ENCODE measurements at places on chromosomes 5 and 9.

DNA sequence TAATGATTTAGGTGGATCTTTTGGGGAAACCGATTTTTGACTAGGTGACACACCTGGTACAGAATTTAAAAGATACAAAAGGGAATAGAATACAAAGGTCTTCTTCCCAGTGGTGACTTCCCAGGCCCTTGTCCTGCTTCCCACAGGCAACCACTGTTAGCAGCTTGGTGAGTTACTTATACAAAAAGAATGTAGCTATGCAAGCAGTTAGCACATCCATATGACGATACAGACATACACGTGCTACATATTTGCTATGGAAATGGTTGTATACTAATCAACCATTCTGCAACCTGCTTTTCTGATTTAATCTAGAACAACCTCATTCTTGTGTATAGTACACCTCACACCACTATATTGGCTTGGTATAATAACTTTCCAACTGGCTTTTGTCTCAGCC is 51.0 kb downstream of the OTULIN start:
- no peak for DNase-seq

DNA sequence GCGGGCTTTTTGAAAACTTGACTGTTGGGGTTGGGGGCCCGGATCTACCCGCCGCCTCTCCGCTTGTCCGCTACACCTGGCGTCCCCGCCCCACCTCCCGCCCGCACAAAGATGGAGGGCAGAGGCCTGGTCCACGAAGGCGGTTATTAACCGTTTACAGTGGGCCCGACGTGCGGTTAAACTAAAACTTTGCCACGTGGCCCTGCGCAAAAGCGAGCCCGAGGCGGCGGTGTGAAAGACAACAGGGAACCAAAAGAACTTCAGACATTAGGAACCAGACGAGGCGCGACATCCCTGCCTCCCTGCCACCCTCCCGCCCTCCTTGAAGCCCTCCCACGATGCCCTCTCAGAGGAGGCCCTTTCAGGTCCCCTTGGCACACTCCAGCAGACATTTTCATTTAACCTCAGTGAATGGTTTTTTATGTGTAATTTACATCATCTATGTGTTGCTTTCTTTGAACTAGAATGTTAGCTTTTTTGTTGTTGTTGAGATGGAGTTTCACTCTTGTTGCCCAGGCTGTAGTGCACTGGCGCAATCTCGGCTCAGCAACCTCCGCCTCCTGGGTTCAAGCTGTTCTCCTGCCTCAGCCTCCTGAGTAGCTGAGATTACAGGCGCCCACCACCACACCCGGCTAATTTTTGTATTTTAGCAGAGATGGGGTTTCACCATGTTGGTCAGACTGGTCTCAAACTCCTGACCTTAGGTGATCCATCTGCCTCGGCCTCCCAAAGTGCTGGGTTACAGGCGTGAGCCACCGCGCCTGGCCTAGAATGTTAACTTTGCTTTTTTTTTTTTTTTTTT is 999 bp upstream of the HNRNPA0 start:
- no peak for DNase-seq

- no peak for DNase-seq
These were observed 4.3 kb upstream of the ZNF510 start for GRCh38 chr9:96782235-96782634.

- no peak for DNase-seq
These were observed 70.5 kb downstream of the PIK3R1 start for GRCh38 chr5:68285851-68286611.

DNA sequence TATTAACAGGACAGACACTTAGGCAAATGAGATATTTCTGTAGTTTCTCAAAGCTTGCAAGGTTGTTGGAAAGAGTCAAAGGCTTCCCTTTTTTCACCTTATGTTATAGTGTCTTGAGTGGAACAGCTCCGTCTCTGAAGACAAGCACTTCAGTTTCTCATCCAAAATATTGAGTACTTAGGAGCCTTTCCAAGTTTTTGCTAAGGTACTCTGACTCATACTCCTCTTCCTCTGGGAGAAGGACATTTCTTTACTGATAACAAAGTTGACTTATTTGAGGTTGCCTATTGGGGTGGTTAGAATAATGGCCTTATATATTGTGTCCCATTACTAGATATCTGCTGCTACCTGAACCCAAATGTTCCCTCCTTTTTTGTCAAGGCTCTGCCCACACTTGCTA is 869.6 kb downstream of the MAT2B start:
- no peak for DNase-seq

- DNase-seq = no peak
These were observed 203.2 kb downstream of the RAB3C start for GRCh38 chr5:58786035-58786434.

GRCh38 chr5:6713274-6714225 is at the start of gene TENT4A:
TSS of gene TENT4A (plus strand) at chr5:6713432. CDS start at chr5:6713984, 552 bp downstream.
- no peak for DNase-seq
